ENCODE measurements at places on chromosomes 2 and 18. TPM values are rescaled to one million over a fixed set of nuclear protein-coding genes. Genes with fewer than 3 reads are reported as not detected.
A peak's percentile ranks its signal among the peaks of the same experiment; 100 is the strongest.

Gene SERPINB3
- polyA plus RNA-seq, result not detected

Gene TFCP2L1
- not detected for polyA plus RNA-seq

Gene ASB18
- polyA plus RNA-seq, result not detected

Gene TDRD15
- polyA plus RNA-seq, result not detected

Gene DPYSL5
- not detected for polyA plus RNA-seq

Gene HRH4
- polyA plus RNA-seq, result not detected

Gene ATG4B
- polyA plus RNA-seq, result 61.6 TPM

Gene GRB14
- not detected for polyA plus RNA-seq

Gene CRACDL
- polyA plus RNA-seq, result not detected

DNA sequence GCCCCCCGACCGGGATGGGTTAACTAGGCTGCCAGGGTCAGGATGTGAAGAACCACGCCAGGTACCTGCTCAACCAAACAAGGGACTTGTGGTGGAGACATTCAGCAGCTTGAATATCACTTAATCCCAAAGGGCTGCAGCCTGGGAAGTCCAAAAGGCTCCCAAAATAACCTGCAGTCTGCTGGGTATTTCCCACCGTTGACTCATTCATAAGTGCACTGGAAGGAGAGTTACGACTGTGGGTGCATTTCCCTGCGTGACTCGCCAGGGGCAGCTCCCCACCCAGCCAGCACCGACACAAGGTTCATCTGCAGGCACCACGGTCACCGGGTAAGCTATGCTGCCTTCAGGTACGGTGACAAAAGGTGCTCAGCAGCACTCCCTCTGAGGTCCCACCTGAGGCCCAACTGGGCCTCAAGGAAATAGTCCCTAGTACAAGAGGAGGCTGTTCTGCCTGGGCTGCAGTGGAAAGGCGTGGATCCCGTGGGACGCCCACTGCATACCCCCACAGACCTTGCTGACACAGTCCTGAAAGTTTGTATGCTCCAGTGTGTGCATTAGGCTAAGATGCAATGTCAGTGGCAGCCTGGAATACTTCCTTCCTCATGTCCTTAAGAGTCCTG lies 86.5 kb downstream of the UXS1 start:
- peak overlapping the region; percentile 6 for H3K27ac ChIP-seq
- H3K4me3 ChIP-seq, result no peak overlapping the region
- DNase-seq, result no peak
- no peaks in the 10 kb centered on the region for H3K27me3 ChIP-seq

DNA sequence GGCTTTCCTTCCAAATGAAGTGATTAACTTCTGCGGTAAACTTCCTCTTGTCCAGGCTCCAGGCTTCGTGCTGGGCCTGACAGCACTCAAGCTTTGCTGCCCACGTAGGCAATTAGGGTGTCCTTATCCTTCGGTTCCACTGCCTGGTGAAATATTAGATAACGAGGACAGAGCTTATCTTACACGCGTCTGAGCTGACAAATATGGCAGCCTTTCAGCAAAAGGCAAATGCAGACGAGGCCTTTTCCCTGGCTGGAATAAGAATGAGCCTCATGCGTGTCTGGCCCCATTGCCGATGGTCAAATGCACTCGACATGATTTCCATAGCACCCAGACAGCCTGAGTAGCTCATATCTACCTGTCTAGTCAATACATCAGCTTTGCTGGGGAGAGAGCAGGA lies 141.5 kb downstream of the FAM210A start:
- DNase-seq, result no peak
- H3K27ac ChIP-seq, result peak overlapping the region; percentile 74
- no peaks in the 10 kb centered on the region for H3K27me3 ChIP-seq
- H3K4me1 ChIP-seq, result peaks cover 39% of the 10 kb centered on the region

DNA sequence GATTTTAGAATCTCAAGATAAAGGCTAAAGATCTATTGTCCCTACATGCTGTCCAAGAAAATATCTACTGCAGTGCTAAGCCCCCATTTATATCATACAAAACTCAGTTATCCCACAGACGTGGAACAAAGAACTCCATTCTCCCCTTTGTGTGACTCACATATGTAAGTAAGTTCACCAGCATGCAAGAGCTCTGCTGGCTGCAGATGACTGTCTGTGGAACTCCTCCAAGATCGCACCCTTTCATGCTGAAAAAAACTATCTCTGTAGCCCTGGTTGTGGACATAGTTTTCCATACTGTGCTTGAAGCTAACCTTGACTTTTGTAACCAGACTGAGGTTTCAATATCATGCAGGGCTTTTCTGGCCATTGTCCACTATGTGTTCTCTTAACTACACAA lies 207.1 kb downstream of the ZNF521 start:
- no peak for DNase-seq
- H3K4me3 ChIP-seq, result no peak overlapping the region
- no peaks in the 10 kb centered on the region for H3K4me1 ChIP-seq
- no peaks in the 10 kb centered on the region for H3K36me3 ChIP-seq
- no peak overlapping the region for H3K27ac ChIP-seq

GRCh38 chr2:65017335-65017734 lies 28.1 kb downstream of the SLC1A4 start:
- peak overlapping the region; percentile 84 for H3K4me3 ChIP-seq
- no peaks in the 10 kb centered on the region for H3K27me3 ChIP-seq
- DNase-seq, result peak; percentile 51
- H3K27ac ChIP-seq, result peak overlapping the region; percentile 21

DNA sequence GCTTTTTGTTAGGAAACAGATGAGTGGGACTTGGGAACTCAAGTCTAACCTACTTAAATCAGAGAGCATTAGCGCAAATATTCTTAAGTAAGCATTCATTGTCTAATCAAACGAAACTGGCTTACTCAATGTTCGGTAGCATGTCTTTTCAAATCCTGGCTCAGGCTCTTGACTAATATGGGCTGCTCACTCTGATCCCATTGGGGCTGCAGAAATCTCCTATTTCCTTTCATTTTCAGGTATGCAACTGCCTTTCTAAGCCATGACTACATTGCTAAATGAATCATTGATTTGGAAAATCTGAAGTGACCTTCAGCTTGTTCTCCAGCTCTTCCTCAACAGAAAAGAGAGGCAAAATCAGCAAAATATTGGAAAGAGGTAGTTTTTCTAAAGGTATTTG lies 2084.4 kb upstream of the PIK3C3 start:
- H3K4me3 ChIP-seq, result no peak overlapping the region
- no peaks in the 10 kb centered on the region for H3K4me1 ChIP-seq
- no peak for DNase-seq
- no peaks in the 10 kb centered on the region for H3K36me3 ChIP-seq
- no peaks in the 10 kb centered on the region for H3K27me3 ChIP-seq
- no peak overlapping the region for H3K27ac ChIP-seq

GRCh38 chr2:1784986-1785617 lies 40.8 kb upstream of the PXDN start:
- H3K4me3 ChIP-seq, result no peak overlapping the region
- no peak overlapping the region for H3K27ac ChIP-seq
- H3K4me1 ChIP-seq, result no peaks in the 10 kb centered on the region
- no peaks in the 10 kb centered on the region for H3K36me3 ChIP-seq
- no peak for DNase-seq

- H3K27me3 ChIP-seq, result no peaks in the 10 kb centered on the region
- no peak overlapping the region for H3K27ac ChIP-seq
- no peak for DNase-seq
- no peak overlapping the region for H3K4me3 ChIP-seq
- no peaks in the 10 kb centered on the region for H3K36me3 ChIP-seq
Observed at GRCh38 chr2:107398683-107399082, 428.0 kb upstream of the RGPD4 start.

- DNase-seq, result no peak
- no peaks in the 10 kb centered on the region for H3K36me3 ChIP-seq
- H3K27me3 ChIP-seq, result no peaks in the 10 kb centered on the region
- no peak overlapping the region for H3K4me3 ChIP-seq
- H3K4me1 ChIP-seq, result peaks cover 6% of the 10 kb centered on the region
Observed at GRCh38 chr18:35459997-35460396, 37.8 kb downstream of the INO80C start.

DNA sequence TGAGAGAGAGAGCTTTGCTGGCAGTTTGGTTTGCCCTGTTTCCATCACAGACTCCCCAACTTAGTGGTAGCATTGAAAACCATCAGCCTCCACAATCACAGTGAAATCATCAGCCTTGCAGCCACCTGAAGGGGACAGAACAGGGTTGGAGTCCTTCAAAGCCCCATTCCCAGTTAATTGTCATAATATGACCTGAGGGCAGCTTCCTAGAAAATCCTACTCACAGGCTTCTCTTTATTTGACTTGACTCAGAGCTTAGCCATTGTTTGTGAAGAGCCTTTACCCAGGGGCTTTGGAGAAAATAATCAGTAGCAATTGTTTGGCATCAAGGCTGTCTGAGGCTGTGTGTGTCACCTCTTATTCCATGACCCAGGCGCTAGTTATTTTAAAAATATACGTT lies 308.7 kb downstream of the CBLN2 start:
- no peak overlapping the region for H3K27ac ChIP-seq
- H3K36me3 ChIP-seq, result no peaks in the 10 kb centered on the region
- H3K4me3 ChIP-seq, result no peak overlapping the region

GRCh38 chr2:30736461-30737325 lies 70.6 kb downstream of the CAPN13 start:
- no peak overlapping the region for H3K27ac ChIP-seq
- DNase-seq, result no peak
- no peak overlapping the region for H3K4me3 ChIP-seq
- no peaks in the 10 kb centered on the region for H3K36me3 ChIP-seq
- H3K27me3 ChIP-seq, result peaks cover 20% of the 10 kb centered on the region

DNA sequence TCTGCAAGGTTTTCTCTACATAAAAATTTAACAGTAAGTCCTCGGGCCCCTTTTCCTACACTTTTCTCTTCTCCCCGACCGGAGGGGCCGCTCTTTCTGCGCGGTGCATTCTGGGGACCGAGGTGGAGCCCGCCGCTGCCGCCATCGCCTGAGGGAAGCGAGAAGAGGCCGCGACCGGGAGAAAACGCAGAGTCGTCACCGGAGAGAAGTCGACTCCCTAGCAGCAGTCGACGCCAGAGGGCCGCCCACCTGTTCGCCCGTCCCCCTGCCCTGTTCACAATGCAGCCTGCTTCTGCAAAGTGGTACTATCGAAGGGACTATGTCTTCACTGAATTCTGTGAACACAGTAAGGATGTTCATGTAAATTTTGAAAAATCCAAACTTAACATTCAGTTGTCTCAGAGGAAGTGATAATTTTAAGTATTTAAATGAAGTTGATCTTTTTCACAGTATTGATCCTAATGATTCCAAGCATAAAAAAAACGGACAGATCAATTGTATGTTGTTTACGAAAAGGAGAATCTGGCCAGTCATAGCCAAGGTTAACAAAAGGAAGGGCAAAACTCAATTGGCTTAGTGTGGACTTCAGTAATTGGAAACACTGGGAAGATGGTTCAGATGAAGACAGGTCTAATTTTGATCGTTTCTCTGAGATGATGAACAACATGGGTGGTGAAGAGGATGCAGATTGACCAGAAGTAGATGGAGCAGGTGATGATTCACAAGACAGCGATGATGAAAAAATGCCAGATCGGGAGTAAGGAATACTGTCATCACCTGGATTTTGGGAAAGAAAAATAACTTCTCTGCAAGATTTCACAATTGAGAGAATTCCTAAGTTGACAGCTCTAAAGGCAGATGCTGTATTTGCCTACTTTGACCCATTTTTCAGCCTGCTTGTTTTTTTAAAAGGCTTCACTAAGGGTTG lies 55.8 kb downstream of the ASXL2 start:
- peak overlapping the region; percentile 87 for H3K27ac ChIP-seq
- H3K27me3 ChIP-seq, result no peaks in the 10 kb centered on the region
- no peaks in the 10 kb centered on the region for H3K36me3 ChIP-seq
- DNase-seq, result peak; percentile 50
- peak overlapping the region; percentile 84 for H3K4me3 ChIP-seq

GRCh38 chr2:22894761-22895160 lies 490.2 kb upstream of the KLHL29 start:
- DNase-seq, result no peak
- H3K4me1 ChIP-seq, result no peaks in the 10 kb centered on the region
- H3K27me3 ChIP-seq, result peaks cover 3% of the 10 kb centered on the region
- no peak overlapping the region for H3K27ac ChIP-seq
- H3K36me3 ChIP-seq, result no peaks in the 10 kb centered on the region

DNA sequence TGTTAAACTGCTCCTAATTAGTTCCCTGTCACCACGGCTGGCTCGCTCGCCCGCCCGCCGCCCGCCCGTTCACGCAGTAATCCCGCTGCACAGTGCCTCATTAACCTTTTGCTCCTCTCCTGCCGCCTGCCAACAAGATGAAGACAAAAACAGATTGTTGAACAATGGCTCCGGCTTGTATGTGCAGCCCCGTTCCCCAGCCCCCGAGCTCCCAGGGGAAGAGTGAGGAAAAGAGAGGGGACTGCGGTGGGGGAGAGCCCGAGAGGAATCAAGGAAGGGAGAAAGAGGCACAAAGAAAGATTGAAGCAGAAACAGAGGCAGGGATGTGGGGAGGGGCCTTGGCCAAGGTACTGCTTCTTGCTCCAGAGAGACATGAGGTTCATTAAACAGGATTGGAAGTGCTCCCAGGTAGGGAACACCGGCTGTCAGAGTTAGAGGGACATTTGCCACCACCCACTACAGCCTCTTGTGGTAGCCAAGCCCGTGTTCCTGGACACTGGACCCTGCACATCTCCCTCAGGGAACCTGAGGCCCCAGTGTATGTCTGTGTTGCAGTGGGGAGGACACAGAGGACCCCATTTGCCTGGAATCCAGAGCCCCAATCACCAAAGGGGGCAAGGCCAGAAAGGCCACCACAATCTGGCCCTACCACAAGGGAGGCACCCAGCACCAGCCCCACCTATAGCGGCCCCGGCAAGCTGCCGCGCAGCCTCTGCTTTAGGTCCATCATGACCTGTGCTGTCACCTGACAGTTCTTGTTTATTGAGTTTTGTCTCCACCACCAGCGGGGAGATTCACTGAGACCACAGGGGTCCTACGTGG lies 38.1 kb downstream of the EMX1 start:
- no peak overlapping the region for H3K4me3 ChIP-seq
- H3K36me3 ChIP-seq, result no peaks in the 10 kb centered on the region
- peaks cover 8% of the 10 kb centered on the region for H3K4me1 ChIP-seq
- no peaks in the 10 kb centered on the region for H3K27me3 ChIP-seq
- no peak for DNase-seq

DNA sequence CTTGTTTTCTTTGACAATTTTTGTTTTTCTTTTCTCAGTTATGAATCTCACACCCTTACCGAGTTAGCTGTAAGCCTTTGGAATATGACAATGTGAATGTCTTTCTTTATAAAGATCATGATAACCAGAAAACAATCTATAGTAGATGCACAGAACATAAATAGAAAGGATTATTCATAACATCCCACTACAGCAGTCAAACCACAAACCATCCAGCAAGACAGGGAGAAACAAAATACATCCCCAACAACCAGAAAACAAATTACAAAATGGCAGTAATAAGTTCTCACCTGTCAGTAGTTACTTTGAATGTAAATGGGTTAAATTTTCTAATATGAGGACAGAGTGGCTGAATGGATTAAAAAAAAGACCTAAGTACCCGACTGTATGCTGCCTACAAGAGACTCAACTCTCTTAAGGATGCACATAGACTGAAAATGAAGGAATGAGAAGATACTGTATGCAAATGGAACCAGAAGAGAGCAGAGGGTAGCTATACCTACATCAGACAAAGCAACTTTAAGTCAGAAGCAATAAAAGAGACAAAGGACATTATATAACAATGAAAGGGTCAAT lies 124.6 kb downstream of the ZNF532 start:
- H3K27ac ChIP-seq, result no peak overlapping the region
- DNase-seq, result no peak
- peaks cover 21% of the 10 kb centered on the region for H3K4me1 ChIP-seq
- no peak overlapping the region for H3K4me3 ChIP-seq
